ENCODE measurements at places on chromosomes 4 and X.

GRCh38 chrX:15522464-15522863 lies 21.9 kb downstream of the BMX start:
- DNase-seq, result no peak

DNA sequence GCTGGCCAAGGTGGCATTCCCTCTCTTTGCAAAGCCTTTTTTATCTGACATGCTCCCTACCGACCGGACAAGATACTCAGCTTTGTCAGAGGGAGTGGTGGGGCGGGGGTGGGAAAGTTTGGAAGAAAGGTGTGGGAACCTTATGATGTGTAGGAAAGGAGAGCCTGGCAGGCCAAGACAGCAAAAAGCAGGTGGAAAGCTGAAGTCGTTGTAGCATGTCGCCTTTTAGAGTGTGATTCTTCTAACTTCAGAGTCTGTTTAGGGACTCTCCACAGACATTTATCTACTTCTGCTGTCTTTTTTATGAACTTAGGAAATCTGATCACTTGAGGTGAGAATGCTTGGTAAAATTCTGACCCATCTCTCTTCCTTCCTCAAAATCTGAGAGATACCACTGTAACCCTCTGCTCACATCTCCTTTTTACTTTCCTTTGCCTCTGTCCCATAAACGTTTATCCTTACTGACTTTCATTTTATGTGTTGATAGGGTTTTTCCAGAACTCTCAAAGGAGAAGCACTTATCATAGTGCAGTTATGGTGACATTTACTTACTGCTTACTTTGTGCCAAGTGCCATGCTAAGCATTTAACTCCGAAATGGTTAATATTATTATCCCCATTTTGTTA lies 8.2 kb upstream of the RUFY3 start:
- no peak for DNase-seq

- DNase-seq, result no peak
These were observed 25.6 kb downstream of the IQSEC2 start for GRCh38 chrX:53255738-53256191.

GRCh38 chr4:86242677-86243076 lies 117.2 kb downstream of the MAPK10 start:
- no peak for DNase-seq

- DNase-seq, result no peak
These were observed 7.6 kb downstream of the WFS1 start for GRCh38 chr4:6277139-6277802.

DNA sequence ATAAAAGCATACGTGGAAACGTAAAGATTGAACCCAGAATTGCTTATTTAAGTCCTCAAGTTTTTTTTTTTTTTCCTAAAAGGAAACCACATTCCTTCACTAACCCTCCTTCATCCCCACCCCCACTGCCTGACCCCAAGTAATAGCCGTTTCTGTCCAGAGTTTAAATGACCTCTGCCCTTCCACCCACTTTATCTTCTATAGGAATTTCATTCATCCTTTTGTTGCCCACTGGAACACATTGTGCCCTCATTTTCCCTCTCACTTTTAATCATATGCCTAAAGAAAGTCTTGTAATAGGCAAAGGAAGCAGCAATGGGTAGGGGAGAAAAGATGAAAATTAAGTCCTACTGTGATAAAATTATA lies 62.7 kb downstream of the SH3RF1 start:
- no peak for DNase-seq
